ENCODE measurements at places on chromosomes 4 and X. TPM values are rescaled to one million over a fixed set of nuclear protein-coding genes. Genes with fewer than 3 reads are reported as not detected.

Gene SPANXD
- not detected for total RNA-seq

Gene NOX1
- total RNA-seq = not detected

Gene MID1
- total RNA-seq = 21.9 TPM

DNA sequence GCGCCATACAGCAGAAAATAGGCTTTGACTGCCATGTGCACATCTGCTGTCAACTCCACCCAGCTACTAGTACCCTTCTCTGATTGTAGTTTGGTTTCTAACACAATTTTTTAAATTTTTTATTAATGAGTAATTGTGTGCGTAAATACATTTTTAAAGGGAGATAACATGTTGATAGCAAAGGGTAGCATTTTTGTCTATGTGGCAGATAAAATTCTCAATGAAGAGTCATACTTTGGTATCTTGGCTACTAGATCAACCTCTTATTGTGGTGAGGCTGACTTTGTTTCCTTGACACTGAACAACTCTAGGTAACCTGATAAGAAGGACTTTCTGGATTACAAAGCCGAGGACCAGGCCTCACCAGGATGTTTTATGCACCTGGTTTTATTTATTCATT is 9.5 kb downstream of the ADH4 start:
- no peak for DNase-seq

Measured in PC-3 (cell line).